Activated naive CD4-positive, alpha-beta T cell treated with anti-CD3 and anti-CD28 coated beads for 36 hours (primary cell): ENCODE measurements at places on chromosomes 2 and 18. TPM values are rescaled to one million over a fixed set of nuclear protein-coding genes. Genes with fewer than 3 reads are reported as not detected.

GRCh38 chr2:24329700-24330099 lies 30.6 kb downstream of the ITSN2 start:
- no peak for DNase-seq
- H3K27ac ChIP-seq = no peak overlapping the region
- H3K4me3 ChIP-seq = no peak overlapping the region
- H3K36me3 ChIP-seq = no peaks in the 10 kb centered on the region

The NAT8 gene
- total RNA-seq = not detected

DNA sequence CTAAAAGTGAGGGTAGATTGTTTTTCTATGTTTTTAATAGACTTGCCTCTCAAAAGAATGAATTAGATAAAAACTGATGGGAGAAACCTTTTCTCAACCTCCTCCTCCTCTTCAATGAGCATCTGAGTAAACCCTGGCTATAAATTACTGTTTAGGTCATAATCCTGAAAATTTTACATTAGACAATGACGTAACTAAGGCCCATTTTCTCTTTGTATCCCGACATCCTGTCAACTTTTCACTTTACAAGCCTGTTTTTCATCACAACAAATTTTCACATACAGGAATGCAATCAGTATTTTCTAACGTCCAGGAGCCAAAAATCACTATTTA lies 1.3 kb downstream of the SPIRE1 start:
- H3K27ac ChIP-seq = no peak overlapping the region
- no peaks in the 10 kb centered on the region for H3K36me3 ChIP-seq
- no peak for DNase-seq
- H3K4me1 ChIP-seq = peaks cover 7% of the 10 kb centered on the region

DNA sequence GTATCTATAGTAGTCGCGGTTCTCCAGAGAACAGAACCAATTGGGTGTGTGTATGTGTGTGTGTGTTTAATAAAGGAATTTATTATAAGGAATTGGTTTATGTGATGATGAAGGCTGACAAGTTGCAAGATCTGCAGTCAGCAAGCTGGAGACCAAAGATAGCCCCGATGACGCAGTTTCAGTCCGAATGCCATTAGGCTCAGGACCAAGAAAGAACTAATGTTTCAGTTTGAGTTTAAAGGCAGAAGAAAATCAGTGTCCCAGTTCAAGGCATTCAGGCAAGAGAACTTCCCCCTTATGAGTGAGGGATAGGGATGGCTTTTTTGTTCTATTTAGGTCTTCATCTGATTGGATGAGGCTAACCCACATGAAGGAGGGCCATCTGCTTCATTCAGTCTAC lies 221.6 kb downstream of the HNMT start:
- no peak for DNase-seq
- no peak overlapping the region for H3K4me3 ChIP-seq
- H3K27me3 ChIP-seq = no peaks in the 10 kb centered on the region
- H3K36me3 ChIP-seq = no peaks in the 10 kb centered on the region
- no peaks in the 10 kb centered on the region for H3K4me1 ChIP-seq

- no peak overlapping the region for H3K27ac ChIP-seq
- peaks cover 8% of the 10 kb centered on the region for H3K4me1 ChIP-seq
- no peak for DNase-seq
- H3K36me3 ChIP-seq = peaks cover 44% of the 10 kb centered on the region
- H3K4me3 ChIP-seq = no peak overlapping the region
These were observed 62.7 kb upstream of the CD302 start for GRCh38 chr2:159860581-159861310.

GRCh38 chr2:232013701-232014353 lies 52.3 kb downstream of the DIS3L2 start:
- H3K27ac ChIP-seq = no peak overlapping the region
- H3K4me1 ChIP-seq = peaks cover 18% of the 10 kb centered on the region
- no peak for DNase-seq
- no peaks in the 10 kb centered on the region for H3K27me3 ChIP-seq
- H3K4me3 ChIP-seq = no peak overlapping the region
- H3K36me3 ChIP-seq = peaks cover 19% of the 10 kb centered on the region

GRCh38 chr2:70775141-70775540 lies 7.1 kb upstream of the ADD2 start:
- peaks cover 17% of the 10 kb centered on the region for H3K27me3 ChIP-seq
- no peak for DNase-seq
- H3K27ac ChIP-seq = no peak overlapping the region
- no peaks in the 10 kb centered on the region for H3K36me3 ChIP-seq
